ENCODE measurements at places on chromosomes 3 and 15.
A peak's percentile ranks its signal among the peaks of the same experiment; 100 is the strongest.

DNA sequence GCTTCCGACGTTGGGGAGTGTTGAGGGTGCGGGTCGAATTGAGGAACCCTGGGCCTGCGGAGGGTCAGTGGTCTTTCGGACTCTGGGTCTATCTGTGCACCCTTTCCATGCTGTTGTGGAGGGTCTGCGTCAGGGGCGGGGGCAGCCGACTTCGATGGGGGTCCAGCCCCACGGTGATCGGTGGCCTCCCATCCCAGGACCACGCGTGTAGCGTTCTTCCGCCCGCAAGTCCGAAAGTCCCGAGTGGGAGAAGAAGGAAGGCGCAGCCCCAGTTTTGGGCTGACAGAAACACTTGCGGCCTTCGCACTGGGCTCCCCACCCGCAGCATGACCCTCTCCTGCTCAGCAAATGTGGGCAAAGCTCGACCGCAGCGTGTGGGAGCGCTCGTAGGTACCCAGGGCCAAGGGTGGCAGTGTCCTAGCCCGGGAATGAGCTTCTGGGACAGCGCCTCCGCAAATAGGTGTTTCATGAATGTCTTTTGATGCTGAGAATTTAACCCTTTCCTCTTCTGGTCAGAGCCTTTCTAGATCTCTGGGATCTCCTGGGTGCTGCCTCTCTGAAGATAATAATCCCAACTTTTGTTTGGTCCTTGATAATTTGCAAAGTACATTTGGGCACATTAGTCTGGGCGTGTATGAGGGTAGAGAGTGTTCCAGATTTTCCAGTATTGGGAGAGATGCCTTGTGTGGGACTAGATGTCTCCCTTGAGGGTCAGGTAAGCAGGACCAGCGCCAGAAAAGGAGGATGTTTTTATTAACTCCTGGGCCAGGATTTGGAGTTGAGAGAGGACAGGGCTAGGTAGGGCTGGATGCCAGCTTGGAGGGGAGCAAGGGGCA lies 2.3 kb upstream of the DLL4 start:
- DNase-seq, result no peak

DNA sequence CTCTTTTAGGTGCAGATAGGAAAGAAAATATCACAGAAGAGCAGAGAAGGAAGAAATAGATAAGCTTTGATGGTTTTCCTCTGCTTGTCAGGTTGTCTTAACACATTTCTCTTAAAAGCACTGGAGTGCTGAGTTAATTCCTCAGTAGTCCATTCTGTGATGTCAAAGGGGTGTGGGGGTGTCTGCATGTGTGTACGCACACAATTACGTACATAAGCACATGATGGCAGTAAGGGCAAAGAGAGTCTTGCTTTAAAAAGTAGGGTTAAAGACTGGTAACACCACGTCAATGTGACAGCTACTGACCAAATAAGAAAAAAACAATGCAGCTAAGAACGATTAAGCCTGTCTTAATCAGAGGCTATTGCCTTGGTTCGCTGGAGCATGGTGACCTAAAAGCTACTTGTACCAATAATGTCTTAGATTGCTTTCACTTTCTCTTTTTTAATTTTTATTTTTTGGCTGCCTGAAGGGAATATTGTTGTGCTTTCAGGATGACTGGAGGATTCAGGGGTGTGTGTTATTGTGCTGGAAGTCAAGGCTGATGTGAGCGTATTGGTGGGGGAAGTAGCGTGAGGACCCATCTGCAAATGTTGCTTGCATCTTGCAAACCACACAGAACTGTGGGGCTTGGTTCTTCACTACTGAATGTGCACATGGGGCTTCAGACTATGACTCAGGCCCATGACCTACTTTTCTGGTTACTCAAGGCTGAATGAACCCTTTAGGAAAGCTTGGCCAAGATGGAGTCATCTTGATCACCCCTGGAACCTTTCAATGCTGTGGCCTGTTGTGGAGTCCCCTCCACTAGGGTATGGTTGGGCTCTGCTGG lies 417.8 kb upstream of the TPM1 start:
- DNase-seq, result peak; percentile 73

DNA sequence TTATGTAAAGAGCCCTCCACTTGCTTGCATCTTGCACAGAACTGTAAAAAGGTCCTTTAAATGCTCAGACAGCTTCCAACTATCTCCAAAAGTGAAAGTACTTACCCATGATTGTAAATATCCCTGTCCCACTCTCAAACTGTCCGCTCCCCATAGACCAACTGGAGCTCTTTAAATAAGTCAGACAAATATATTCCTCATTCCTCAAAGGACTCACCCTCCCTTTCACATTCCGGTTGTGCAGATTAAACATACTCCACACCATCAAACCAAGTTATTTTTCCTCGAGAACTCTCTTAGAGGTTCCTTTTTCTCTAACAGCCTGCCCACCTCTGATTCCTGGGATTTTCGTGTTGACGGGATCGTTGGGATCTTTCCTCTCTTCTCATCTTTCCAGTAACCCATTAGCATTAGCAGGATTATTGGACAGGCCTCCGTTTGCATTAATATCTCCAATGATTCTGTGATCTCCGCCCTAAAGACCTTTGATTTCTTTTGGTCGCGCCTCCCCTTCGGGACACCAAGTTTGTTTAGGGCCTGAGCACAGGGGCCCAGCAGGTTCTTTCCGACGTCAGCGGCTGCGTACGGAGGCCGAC lies 763 bp downstream of the GOLGB1 start:
- DNase-seq, result no peak

DNA sequence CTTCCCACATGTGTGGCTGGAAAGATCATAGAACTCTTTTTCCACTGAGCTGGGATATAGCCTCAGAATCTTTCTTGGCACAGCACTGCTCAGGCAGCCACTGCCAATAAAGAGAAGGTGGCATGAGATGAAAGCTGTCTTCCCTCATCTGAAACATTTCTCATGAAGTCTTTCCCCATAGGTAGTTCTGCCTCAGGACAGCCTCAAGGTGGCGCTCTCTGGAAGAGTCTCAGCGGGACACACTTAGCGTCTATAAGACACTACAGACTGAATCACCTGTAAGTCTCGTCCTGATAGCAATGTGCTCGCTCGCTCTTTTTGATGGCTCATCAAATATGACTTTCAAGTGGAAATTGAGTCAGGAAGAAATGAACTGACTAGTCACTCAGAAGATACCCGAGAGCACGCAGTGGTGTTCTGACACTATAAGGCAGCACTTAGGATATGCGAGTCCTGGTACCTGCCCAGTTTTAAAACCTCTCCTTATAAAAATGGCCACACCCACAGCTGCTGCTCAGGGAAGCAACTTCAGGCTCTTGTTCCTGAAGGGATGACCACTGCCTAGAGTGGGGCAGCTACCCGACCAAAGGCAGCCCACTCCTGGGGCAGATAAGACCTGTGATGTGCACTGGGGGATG lies 269.5 kb downstream of the SUCLG2 start:
- DNase-seq, result no peak

GRCh38 chr3:53583161-53583690 lies 88.8 kb downstream of the CACNA1D start:
- no peak for DNase-seq

DNA sequence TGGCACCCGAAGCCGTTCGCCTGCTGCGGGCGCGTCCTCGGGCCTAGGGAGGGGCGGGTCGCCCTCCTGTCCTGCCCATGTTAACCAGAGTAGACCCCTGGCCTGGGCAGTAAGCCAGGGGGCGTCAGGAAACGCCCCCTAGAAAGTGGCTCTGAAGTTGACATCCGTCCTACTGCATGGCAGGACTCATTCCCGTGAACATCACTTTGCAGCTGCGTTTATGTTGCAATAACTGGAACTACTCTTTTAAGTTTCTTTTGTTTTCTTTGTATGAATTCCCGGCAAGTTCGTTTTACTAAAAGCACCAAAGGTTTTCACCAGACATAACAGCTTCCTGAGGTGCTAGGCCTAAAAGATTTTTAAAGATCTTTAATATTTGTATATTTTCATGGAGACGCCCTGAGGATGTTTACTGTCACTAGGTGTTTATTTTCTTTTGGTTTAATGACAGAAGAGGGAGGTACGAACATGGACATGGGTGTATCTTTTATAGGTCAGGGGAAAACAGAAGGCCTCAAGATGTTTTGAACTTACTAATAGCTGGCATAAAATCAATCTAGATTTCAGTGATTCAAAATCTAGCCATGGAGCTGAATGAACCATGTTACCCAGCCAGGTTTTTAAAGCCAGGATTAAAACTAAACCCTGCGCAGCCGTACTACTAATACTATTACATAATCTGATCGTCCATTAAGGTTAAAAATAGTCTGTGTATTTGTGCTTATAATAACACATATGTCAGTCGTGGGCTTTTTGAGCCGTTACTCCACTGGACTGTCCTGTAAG lies 1.0 kb downstream of the C15orf61 start:
- no peak for DNase-seq

DNA sequence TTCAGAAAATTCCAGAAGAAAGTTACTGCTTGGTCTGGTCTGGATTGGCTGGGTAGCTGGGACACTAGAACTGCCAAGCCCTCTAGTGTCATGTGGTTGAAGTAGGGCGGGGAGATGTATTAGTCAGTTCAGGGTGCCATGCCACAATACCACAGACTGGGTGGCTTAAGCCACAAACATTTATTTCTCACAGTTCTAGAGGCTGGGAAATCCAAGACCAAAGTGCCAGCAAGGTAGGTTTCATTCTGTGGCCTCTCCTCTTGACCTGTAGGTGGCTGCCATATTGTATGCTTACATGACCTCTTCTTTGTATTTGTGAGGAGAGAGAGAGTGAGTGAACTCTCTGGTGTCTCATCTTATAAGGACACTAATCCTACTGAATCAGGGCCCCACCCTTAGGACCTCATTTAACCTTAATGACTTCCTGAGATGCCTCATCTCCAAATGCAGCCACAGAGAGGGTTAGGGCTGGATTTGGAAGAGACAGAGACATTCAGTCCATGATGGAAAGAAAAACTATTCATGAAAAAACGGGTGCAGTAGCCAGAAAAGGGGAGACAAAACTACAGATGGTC lies 18.1 kb upstream of the ZSCAN2 start:
- DNase-seq, result no peak

DNA sequence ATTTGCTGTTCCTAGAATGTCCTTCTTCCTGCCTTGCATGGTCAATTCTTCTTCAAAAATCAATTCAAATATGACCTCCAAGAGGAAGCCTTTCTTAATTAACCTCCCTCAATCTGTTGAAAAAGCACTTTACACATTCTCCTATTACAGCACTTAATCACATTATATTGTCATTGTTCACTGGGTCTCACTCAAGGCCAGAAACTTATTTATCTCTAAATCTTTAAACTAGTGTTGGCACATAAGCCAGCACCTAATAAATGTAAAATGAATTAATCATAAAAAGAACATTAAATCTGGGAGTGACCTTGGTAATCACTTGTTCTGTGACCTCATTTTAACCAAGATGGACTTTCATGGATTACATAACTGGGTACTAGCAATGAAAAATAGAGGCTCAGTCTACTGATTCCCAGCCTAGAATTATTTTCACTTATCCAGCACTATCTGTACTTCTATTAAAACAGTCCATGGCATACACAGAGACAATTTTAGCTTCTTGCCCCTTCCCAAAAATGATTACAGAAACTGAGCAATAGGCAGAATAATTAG lies 22.1 kb downstream of the MSL2 start:
- DNase-seq, result no peak

- no peak for DNase-seq
Observed at GRCh38 chr3:1072041-1072440, 20.8 kb upstream of the CNTN6 start.

- no peak for DNase-seq
Observed at GRCh38 chr3:99313485-99313884, 324.9 kb upstream of the COL8A1 start.

- DNase-seq, result no peak
Observed at GRCh38 chr3:108552267-108553159, 36.7 kb downstream of the CIP2A start.

DNA sequence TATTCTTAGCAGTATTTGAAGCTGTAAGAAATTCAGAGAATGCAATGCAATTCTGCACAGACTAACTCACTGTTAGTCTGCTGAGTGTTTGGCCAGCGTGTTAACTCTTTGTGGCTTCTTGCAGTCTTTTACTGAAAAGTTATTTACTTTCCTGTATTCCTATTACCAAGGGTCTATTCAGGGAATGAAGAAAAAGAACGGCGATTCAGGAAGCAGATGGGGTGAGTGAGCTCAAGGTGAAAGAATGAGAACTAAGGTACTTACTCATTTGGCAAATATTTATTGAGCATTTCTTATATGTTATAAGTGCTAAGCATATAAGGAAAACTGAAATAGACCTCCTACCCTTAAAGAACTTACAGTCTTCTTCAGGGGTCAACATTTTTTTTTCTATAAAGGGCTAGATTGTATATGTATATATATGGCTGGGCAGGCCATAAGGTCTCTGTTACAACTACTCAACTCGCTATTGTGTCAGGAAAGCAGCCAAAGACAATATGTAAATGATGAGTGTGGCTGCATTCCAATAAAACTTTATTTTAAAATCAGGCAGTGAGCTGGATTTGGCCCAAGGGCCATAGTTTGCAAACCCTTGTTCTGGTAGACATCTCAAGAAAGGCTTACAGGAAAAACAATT lies 271.9 kb upstream of the GADL1 start:
- DNase-seq, result no peak

DNA sequence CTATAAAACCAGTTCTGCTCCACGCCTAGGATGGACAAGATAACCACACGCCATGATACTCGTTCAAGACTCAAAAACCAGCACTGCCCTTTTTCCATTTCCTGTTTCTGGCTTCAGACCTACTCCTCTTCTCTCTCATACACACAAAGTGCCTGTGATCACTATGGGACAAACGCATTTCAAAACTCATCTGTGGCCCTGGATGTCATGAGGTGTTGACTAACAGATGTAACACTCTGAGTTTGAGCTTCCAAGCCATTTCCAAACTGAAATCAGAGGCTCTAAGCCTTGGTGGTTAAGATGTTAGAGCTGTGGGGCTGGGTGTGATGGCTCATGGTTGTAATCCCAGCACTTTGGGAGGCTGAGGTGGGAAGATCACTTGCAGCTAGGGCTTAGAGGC lies 55.7 kb upstream of the LMOD3 start:
- DNase-seq, result no peak

- no peak for DNase-seq
Observed at GRCh38 chr3:72303926-72304325, 519.0 kb upstream of the PROK2 start.

DNA sequence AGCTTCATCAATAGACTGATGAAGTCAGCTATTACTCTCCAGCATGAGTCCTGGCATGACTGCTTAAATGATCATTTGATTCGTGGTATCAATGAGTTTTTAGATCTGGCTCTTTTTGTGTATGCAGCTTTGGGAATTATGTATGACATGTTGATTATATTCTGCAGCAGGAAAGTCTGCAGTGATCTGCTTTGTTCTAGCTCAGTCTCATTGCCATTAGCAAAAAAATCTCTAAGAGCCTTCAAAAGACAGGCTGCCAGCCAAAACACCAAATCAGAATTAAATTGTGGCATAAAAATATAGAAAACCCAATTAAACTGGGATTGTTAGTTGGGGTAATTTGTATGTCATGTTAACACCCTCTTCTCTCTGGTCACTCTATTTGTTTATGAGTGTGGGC lies 1021.0 kb upstream of the SEMA6D start:
- no peak for DNase-seq

DNA sequence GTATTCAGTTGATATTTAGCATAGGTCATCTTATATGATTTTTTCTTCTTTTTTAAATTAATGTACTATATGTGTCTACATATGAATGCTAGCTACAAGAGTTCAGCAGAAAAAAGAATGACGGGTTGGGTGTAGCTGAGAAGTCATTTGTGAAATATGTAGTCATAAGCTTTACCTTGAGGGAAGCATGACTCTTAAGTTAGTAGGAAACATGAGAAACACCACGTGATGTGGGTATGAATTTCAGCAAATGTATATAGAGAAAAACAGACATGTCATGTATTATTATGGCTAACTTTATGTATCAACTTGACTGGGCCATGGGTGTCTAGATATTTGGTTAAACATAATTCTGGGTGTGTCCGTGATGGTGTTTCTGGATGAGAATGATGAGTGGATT lies 125.0 kb downstream of the RAP2B start:
- no peak for DNase-seq

Data from GM04503 (cell line).